ENCODE measurements at places on chromosomes 12 and 14.

DNA sequence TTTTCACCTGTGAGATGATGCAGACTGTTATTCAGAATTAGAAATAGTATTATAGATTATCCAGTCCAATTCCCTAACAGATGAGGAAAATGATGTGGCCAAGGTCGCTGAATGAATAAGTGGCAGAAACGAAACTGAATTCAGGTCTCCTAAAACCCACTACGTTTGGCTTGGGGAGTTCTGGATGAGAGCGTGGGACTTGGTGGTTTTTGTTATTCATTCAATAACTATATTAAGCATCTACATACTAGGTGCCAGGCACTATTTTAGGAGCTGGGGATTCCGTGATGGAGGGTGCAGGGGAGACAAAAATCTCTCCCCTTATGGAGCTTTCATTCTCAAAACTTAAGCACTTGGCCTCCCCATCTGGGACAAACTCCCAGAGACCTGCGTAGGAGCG lies 813 bp upstream of the CCDC184 start:
- ATAC-seq = no peak

GRCh38 chr14:20848955-20849570 lies 42.1 kb upstream of the RNASE3 start:
- ATAC-seq = no peak

- no peak for ATAC-seq
Measured at GRCh38 chr14:31357279-31357678, 63.1 kb downstream of the HEATR5A start.

DNA sequence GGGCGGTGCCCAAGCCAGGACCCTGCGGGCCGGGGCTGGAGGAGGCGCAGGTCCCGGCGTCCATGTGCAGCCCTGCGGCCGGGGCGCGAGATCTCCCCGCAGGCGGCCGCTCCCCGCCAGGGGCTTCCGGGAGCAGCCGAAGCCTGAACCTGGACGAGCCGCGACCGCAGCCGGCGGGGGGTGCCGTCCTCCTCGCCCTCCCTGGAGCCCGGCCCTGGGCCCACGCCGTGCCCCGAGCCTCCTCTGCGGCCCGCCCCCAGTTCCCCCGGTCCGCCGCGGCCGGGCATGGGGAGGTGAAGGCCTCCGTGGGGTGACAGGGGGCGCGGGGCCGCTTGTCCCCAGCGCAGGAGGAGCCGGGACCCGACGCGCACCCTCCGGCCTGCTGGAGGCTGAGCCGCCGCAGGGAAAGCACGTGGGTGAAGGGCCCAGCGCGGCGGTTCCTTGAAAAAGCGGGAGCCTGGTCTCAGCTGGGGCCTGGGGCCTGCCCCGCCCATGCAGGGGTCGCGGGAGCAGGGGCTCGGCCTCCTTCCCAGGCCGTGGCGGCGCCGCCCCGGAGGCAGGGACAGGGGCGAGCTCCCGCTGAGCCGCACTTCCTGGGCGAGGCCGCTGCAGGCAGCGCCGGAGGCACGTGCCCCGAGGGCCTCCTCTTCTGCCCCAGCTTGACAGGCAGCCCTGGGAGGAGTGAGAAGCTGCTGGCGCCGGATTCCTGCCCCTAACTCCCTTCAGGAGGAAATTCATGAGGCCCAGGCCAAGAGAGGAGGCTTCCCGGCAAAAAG lies 55.6 kb upstream of the PPP2R5C start:
- ATAC-seq = peak; percentile 79

DNA sequence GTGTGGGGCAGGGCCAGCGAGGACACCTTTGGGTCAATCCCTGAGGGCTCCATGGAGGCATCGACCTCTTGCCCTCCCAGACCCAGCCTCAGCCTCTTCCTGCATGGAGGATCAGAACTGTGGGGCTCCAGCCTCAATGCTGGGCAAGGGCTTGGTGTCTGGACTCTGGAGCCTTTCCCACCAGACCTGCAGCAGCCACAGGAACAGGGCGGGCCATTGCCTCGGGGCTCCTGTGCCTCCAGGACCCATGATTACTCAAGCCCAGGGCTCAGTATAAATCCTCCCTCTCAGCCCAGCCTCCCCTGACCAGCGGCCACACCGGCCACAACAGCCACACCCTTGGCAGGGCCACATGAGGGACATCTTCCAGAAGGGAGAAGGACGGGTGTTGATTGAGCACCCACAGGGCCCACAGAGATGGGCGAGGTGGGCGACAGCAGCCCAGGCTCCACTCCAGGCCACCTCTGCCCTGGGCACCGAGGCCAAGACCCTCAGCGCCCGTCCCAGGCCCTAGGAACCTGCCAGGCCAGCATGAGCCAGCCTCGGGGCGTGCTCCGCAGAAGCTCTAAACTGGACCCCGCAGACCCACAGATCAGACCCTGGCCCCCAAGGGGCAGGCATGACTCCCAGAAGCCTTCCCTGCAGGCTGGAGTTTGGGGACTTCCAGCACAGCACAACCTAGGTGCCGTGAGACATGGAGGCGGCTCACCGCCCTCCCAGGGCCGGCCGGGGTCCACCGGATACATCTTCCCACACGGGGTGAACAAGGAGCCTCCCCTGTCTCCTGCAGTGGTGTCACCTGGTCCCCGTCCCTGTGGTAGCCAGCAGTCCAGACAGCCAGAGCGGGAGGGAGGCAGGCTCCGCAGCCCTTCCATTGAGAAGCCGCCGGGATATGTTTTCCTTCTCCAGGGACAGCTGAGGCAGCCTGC lies 25.1 kb downstream of the NCOR2 start:
- ATAC-seq = no peak

GRCh38 chr14:53062856-53063255 lies 90.3 kb downstream of the DDHD1 start:
- ATAC-seq = no peak

- ATAC-seq = no peak
Measured at GRCh38 chr12:116977465-116978380, 67.0 kb downstream of the FBXW8 start.

DNA sequence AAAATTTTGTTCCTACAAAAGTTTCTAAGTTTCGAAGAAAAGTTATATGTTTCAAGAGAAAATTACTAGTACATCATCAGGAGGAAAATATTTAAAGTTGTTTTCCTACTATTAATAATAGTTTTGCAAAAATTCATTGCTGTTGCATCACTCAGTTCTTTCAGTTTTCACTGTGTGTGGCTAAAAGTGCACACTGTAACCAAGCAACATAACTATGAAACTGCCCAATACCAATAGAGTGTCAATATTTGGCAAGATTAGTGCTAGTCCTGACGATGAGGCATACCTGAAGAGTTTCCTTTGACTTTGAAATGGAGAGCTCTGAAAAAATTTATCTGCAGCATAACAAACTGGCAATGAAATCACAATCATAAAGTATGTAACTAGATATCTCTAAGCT lies 194.3 kb downstream of the CPNE8 start:
- no peak for ATAC-seq
